ENCODE measurements at places on chromosomes 6 and 20. TPM values are rescaled to one million over a fixed set of nuclear protein-coding genes. Genes with fewer than 3 reads are reported as not detected.

PERP gene
- 22.5 TPM for total RNA-seq

LRRC73 gene
- total RNA-seq: 0.35 TPM

CLDN20 gene
- total RNA-seq: not detected

HAO1 gene
- total RNA-seq: not detected

CEBPB gene
- 19.0 TPM for total RNA-seq

ADIG gene
- not detected for total RNA-seq

OR2W1 gene
- total RNA-seq: not detected

ZNF391 gene
- 2.7 TPM for total RNA-seq

C2 gene
- total RNA-seq: 4.7 TPM

TXLNB gene
- 0.24 TPM for total RNA-seq

ZBTB12 gene
- 1.6 TPM for total RNA-seq

BCAS4 gene
- total RNA-seq: 9.7 TPM

LPIN3 gene
- total RNA-seq: 10.0 TPM

CCDC28A gene
- total RNA-seq: 16.8 TPM

OR2J1 gene
- total RNA-seq: not detected

JPH2 gene
- 0.09 TPM for total RNA-seq

SRMS gene
- total RNA-seq: not detected

ZBTB24 gene
- total RNA-seq: 11.4 TPM

MAPK13 gene
- total RNA-seq: 58.7 TPM

SYNDIG1 gene
- not detected for total RNA-seq

BIRC7 gene
- total RNA-seq: not detected

Measured in activated T-helper 17 cell treated with anti-CD3 and anti-CD28 coated beads, Interleukin-2, amount 50 U/mL, for 72 hours (primary cell).